COR-L47 (cell line): ENCODE measurements at places on chromosomes 11 and 22.

GRCh38 chr22:30183271-30183670, 63.3 kb downstream of the LIF start:
- no peak for DNase-seq

- no peak for DNase-seq
These were observed 726.9 kb downstream of the BRD1 start for GRCh38 chr22:49100773-49101172.

GRCh38 chr22:37269936-37270678, 12.2 kb upstream of the CYTH4 start:
- DNase-seq: no peak

- no peak for DNase-seq
These were observed 4.5 kb downstream of the ARVCF start for GRCh38 chr22:20011993-20012740.

DNA sequence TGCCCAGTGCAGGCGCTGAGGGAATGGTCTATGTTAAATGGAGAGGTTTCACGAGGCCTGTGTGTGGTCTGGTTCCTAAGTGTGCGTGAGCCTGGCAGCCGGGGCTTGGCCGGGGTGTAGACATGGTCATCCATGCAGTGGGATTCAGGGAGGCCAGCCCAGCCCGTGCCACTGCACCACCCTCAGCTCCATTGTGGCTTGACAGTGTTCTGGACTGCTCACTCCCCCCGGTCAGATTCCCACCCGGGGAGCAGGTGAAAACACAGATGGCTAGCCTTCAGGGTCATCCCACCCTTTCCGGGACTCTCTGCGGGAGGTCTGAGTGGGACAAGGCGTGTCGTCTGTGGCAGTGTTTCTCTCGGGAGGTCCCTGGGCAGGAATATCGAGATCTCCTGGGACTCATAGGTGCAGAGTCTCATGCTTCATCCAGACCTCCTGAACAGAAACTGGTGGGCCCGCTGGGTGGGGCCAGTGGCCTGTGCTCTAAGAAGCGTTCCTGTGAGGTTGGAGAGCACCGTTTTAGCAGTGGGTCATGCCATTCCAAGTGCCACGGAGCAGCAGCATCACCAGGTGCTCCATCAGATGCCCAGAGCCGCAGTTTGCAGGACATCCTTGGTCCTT, 52.3 kb downstream of the ST14 start:
- no peak for DNase-seq
